Stimulated activated CD4-positive, alpha-beta T cell treated with anti-CD3 and anti-CD28 coated beads, Interleukin-15, amount 100 ng/mL, for 1 hour (primary cell): ENCODE measurements at places on chromosomes 2 and 18.

- no peak for DNase-seq
Measured at GRCh38 chr18:37742436-37742835, 176.8 kb upstream of the CELF4 start.

GRCh38 chr18:76099931-76100457 lies 395.0 kb downstream of the ZNF516 start:
- no peak for DNase-seq

GRCh38 chr2:146850746-146851145 lies 994.1 kb upstream of the ACVR2A start:
- no peak for DNase-seq

GRCh38 chr2:792687-793086 lies 115.5 kb upstream of the TMEM18 start:
- no peak for DNase-seq

- no peak for DNase-seq
Measured at GRCh38 chr2:229832510-229832898, 89.3 kb downstream of the TRIP12 start.

GRCh38 chr2:178301649-178302238 lies 107.4 kb downstream of the OSBPL6 start:
- DNase-seq: no peak

DNA sequence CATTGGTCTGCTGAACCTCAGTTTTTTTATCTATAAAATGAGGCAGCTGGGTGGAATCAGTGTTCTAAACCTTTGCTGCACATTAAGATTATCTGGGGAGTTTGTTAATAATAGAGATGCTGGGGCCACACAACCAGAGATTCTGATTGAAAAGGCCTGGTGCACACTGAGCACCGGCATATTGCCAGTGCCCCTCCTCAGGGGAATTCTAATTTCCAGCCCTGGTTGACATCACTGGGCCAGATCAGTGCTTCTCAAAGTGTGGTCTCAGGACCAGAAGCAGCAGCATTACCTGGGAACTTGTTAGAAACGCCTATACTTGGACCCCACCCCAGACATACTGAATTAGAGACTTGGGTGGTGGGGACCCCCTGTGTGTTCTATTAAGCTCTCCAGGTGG lies 112.5 kb downstream of the SETBP1 start:
- no peak for DNase-seq

GRCh38 chr2:134436706-134437105 lies 182.8 kb downstream of the MGAT5 start:
- no peak for DNase-seq

DNA sequence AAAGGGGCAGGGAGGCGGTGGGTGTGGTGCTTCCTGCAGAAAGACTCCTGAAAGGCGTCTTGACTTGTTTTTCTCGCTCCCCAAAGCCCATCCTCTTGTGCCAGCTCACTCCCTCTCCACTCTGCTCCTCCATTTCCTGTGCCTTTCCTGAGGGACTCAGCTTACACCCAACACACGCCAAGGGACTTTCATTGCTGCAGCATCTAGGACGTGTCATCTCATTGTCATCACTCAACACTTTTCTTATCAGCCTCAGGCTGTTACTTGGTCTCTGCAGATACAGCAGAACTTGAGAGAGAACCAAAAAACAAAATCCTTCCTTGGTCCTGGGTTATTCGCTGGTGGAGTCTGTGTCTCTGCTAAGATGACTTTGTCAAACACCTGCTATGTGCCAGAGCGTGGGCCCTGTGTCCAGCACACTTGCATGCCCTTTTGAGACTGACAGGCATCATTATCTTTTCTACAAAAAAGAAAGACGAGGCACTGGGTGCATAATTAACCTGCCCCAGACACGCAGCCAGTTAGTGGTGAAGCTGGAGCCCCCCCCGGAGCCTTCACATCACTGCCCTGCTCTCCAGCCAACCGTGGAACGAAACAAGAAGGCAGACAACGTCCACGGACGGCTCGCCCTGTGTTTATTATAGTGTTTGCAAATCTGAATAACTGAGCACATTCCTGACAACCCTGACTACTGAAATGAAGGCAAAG lies 261.7 kb upstream of the HDAC4 start:
- no peak for DNase-seq

GRCh38 chr2:198966269-198966668 lies 491.5 kb downstream of the SATB2 start:
- DNase-seq: no peak

GRCh38 chr2:147863835-147864234 lies 19.0 kb downstream of the ACVR2A start:
- DNase-seq: no peak

GRCh38 chr18:36446059-36446458 lies 148.5 kb downstream of the FHOD3 start:
- DNase-seq: no peak

- no peak for DNase-seq
Measured at GRCh38 chr2:10532638-10533101, 84.5 kb upstream of the ODC1 start.

DNA sequence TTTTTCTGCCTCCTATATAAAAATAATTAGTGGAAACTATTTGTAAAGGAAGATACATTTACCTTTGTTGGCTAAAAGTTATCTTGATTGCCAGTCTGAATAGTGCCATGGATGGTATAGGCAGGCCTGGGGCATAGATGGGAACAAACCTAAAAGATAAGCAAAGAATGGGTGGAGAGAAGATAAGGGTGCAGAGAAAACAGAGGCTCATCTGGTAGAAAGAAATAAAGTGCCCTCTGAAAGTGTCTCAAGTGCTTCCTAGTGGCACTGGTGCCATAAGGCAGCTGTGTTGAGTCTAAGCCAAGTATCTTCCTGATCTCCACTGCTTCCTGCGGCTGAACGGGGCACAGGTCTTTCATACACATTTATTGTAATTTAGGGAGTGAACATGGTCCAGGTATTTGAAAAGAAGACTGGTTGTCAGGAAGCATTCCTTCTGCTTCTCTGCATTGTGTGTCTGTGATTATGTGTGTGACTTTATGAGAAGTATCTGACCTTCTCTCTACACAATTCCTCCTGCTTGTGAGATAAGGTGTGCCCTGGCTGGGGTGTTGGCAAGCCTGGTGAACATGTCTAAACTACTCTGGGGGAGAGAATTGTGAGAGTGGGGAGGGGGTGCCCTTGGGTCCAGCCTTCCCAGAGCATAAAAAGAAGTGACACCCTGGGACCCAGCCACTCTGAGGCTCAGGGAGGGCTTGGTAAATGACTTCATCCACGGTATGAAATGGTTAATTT lies 280.5 kb downstream of the CAMKMT start:
- DNase-seq: no peak

DNA sequence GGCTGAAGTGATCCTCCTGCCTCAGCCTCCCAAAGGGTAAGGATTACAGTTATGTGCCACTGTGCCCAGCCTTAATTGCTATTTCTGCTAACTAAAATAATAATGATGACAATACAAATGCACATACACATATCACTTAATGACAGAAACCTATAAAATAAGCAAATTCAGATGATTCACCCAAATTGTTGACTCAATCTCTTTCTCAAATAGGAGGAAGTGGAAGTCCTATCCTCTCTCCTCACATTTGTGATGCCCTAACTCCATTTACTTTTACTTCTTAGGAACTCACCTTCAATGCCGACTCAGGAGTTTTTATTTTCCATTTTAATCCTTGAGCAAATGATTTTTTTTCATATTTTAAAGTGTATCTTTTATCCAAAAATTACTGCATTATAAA lies 24.5 kb upstream of the RAPH1 start:
- DNase-seq: no peak

DNA sequence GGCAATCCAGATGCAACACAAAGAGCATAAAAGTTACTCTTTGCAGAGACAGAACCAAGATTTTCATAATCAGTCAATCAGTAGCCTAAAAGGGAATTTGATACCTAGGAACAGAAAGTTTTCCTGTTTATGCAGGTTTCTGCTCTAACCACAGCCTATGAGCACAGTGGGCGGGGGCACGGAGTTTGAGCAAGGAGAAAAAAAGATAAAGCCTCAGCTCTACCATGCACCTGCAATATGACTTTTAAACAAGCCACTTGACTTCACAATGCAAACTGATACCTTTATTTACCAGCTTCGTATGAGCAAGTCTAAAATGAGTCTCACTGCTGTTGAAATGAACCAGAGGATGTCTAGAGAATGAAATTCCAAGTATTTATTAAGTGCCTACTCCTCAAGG lies 5.6 kb upstream of the LRATD1 start:
- no peak for DNase-seq

- DNase-seq: no peak
Measured at GRCh38 chr2:95346231-95346737, 49.1 kb downstream of the KCNIP3 start.

GRCh38 chr2:80429251-80429650 lies 124.7 kb upstream of the LRRTM1 start:
- DNase-seq: no peak

DNA sequence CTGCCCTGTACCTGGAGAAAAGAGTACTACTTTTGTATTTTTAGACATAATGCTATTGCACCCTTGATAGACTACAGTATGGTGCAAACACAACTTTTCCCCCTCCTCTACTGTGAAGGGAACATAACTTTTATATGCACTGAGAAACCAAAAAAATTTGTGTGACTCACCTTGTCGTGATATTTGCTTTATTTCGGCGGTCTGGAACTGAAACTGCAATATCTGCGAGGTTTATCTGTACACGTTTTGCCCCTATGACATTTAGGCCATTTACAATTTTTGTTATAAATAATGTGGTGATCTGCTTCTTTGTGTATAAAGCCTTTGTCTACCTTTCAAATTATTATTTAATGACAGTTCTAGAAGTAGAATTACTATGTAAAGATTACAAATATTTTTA lies 34.4 kb upstream of the AAK1 start:
- no peak for DNase-seq

GRCh38 chr2:231336236-231336635 lies 59.3 kb upstream of the B3GNT7 start:
- no peak for DNase-seq

DNA sequence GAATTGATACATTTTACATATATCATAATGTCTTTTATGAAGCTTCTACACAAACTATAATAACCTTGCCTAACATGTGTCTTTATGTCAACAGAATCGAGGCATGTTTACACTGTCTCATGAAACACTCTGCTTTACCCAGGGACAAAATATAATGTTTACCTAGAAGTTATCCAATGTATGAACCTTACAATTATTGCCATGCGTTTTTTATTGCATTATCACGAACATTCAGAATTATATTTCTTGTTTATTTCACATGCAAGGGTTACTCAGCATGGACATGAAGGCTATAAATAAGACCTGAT lies 19.8 kb downstream of the LONRF2 start:
- no peak for DNase-seq

- no peak for DNase-seq
Measured at GRCh38 chr2:80009211-80009610, 295.3 kb downstream of the LRRTM1 start.

- DNase-seq: no peak
Measured at GRCh38 chr2:1055014-1055595, 104.5 kb downstream of the SNTG2 start.

- no peak for DNase-seq
Measured at GRCh38 chr2:233079953-233080835, 20.1 kb downstream of the INPP5D start.

DNA sequence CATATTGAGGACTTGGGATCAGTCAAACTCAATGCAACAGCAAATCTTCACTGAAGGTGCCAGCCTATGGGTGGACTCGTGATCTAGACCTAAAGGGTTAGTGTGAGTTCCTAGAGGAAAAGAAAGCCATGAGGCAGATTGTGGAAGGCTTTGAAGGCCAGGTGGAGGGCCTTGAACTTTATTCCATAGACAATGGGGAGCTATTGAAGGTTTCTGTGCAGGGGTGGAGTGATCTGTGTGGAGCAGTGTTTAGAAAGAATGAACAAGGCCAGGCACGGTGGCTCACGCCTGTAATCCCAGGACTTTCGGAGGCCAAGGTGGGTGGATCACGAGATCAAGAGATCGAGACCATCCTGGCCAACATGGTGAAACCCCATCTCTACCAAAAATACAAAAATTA lies 61.5 kb downstream of the EPAS1 start:
- no peak for DNase-seq

DNA sequence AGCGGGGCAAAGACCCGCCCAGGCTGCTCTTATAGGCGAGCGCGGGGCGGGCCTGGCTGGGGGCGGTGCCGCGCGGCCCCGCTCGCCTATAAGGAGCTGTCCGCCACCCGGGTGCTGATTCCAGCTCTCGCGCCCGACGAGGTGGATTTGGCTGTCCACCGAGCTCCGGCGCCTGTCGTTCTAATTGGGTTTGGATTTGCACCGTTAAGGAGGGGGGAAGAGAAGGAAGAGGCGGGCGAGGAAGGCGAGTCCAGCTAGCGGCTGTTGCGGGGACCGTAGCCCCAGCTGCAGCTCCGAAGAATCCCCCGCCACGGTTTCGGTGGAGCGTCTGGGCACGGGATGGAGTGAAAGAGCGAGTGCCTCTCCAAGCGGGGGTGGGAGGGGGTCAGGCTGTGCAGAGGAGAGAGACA lies at the start of gene CNTNAP5:
TSS of gene CNTNAP5 (plus strand) at position 117 of the 410 bp plus-strand sequence. CDS start 364 bp downstream, outside the sequence.
- no peak for DNase-seq

GRCh38 chr2:65016789-65017188 lies 27.6 kb downstream of the SLC1A4 start:
- no peak for DNase-seq

GRCh38 chr2:101581675-101582299 lies 106.9 kb upstream of the RFX8 start:
- DNase-seq: no peak

DNA sequence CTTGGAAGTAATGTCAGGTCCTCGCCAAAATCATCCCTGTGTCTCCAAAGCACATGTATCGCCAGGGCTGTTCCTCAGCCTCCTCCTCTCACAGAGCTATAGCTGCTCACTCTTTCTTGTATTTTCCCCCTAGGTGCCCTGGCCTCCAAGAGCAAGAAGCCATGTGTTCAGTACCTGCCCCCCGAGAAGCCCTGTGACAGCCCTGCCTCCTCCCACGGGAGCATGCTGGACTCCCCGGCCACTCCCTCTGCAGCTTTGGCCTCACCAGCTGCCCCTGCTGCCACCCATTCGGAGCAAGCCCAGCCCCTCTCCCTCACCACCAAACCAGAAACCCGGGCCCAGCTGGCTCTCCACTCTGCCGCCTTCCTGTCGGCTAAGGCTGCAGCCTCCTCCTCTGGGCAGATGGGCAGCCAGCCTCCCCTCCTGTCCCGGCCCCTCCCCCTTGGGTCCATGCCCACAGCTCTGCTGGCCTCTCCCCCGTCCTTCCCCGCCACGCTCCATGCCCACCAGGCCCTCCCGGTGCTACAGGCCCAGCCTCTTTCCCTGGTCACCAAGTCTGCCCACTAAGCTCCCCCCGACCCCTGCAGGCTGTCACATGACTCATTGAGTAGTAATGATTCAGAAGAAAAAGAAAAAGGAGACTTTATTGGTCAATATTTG lies 18.8 kb downstream of the TGOLN2 start:
- no peak for DNase-seq

GRCh38 chr2:127609818-127610217 lies 36.1 kb upstream of the GPR17 start:
- DNase-seq: no peak
